H54 (cell line): ENCODE measurements at places on chromosomes 6 and 20.

DNA sequence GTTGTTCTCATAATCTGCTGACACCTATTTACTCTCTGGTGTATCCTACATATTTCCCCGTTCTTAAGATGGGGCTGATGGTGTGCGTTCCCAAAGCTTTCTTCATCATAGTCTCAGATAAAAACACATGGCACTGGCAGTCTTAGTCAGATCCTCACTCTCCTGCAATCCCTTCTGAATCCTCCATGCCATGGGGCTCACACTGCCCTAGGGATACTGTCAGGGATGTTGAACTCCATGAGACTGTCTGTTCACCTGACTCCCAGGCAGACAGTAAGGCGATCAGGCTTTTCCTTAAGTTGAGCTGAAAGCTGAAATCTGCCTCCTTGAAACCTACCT, 76.0 kb downstream of the SLX4IP start:
- peak; percentile 10 for DNase-seq

GRCh38 chr20:43948455-43948854, 33.8 kb downstream of the TOX2 start:
- no peak for DNase-seq

DNA sequence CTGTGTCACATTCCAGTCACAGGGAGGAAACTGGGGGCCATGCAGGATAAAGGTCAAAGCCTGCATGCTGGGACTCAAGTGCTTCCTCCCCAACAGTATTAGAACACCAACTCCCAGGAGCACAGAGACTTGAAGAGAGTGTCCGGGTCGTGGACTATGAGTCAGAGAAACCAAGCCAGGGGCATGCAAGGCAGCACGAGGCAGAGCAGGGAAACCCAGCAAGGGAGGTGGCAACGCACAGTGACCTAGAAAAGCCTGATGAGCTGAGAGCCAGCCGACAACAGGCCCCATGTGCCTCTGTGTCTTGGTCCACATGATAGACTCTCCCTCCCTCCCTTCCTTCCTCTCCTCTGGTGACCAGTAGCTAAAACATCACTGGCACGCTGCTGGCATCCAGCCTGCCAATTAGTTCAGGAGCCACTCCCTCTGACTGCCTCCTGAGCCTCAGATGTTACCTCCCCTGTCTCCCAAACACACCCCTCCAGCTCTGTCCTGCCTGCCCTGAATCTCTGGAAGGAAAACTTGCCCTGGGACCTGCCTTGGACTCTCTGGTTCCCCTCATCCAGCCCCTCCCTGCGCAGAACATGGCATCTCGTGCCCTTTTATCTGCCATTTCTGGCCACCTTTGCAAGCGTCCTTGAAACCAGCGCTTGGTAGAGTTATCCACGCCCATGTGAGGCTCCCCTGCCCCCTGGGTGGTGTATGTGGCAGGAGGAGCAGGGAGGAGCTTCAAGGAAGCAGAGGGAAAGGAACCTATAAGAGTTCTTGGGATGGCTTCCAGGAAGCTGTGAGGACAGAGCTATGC, 16.2 kb upstream of the RNF39 start:
- peak; percentile 68 for DNase-seq

DNA sequence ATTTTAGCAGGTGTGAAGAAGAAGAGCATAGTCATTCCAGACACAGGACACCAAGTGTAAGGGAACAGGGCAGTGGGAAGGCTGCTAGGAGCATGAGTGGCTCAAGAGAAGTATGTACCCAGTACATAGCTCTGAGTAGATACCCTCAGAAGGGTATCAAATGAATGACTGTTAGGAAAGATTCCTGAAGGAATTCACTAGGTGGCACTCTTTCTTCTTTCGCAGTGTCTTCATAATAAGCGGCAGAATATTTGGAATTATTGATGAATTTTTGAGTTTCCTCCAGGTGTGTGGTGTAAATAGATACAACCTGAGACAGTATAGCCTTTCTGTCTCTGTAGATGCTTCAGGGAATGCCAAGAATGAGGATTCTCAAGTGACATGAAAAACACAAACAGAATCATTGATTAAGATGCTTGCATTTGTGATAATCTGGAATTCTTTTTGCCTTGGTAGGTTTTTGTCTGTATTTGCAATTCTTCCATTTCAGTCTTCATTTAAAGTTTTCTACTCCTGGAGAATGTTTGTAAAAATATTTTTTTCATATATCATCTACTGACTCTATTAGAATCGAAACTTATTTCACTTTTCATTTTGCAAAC, 264.3 kb upstream of the RIMS1 start:
- DNase-seq = no peak

- no peak for DNase-seq
Observed at GRCh38 chr6:50819466-50819903, 814 bp downstream of the TFAP2B start.

DNA sequence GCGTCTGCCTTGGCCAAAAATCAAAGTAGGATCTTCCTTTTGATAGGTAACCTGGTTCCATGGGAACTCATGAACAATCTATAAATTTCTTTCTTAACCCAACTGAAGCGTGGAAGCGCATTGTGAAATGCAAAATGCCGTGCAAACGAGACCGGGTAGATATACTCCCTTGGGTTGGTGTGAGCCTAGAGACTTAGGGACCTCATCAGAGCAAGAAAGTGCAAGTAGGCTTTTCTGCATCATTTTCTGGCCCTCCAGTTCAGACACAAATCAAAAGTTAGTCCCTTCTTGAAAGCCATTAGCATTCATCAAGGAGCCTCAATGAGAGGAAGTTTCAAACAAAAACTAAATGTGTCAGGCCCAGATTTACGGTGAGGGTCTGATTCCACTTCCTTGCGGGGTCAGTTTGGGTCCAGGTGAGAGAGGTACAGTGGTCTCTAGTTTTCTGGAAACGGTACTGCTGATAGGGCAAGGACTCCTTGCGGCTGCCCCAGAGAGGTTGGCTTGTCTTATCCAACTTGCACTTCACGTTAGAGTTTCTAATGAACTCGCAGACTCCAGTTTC, 5.3 kb upstream of the ZNF184 start:
- no peak for DNase-seq

GRCh38 chr6:1231941-1232340, 80.0 kb upstream of the FOXQ1 start:
- DNase-seq = no peak

DNA sequence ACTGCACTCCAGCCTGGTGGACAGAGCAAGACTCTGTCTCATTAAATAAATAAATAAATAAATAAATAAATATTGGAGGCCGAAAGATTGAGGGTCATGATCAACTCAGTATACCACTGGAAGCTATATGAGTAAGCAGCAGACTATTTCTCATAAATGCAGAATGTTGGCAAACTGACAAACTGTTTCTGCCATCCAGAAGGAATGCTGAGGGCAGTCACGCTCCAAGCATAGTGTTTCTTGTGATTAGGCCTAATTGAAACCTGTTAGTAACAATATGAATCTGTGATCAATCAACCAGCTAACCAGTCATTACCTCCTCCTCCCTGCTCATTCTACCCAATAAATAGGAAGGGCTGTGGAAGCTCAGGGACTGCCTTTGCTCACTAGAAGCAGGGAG, 15.2 kb upstream of the KCNK15 start:
- DNase-seq = no peak
